LoVo (cell line): ENCODE measurements at places on chromosomes 1 and 21.

DNA sequence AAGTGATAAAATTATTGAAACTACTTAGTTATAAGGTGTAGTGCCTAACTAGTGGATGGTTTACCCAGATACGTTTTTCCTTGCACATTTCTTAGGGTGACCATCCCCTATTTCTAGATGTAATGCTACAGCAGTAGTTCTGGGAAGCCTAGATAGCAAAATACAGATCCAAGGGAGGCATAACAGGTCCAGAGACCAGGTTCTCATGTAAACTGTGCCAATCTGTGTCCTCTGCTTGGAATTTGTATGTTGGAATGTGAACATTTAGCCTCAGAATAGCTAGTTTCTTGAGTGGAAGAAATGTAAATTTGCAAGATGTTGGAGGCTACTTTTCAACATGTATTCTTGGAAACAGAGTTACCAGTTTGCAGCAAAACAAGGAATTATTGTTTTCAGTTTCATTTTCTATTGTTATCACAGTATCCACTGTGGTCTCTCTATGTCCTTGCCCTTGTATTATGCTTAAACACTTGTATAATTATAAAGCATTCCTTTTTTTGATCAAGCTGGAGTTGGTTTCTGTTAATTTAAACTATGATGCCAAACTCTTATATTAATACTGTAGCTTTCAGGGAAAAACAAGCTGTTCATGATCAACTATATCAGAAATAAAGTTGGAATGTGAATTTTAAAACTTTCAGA, 102.0 kb upstream of the BRINP3 start:
- no peak for DNase-seq

DNA sequence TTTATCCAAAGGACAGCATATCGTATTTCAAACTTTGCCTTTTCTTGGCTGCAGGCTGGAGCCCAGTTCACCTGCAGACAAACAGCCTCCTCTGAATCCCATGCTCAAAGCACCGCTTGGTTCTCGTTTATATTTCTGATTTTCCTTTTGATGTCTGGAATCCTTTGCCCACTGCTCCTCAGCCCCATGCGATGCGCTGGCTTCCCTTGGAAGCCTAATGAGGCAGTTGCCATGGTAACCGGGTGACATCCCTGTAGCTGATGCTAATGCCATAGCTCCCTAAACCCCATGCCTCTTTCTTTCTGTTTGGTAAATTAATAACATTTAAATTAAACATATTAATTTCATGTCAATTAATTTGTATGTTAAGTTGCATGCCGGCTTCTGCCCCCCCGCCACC, 327.1 kb downstream of the PRDM2 start:
- no peak for DNase-seq

GRCh38 chr1:222905151-222905550, 90.3 kb downstream of the DISP1 start:
- no peak for DNase-seq

DNA sequence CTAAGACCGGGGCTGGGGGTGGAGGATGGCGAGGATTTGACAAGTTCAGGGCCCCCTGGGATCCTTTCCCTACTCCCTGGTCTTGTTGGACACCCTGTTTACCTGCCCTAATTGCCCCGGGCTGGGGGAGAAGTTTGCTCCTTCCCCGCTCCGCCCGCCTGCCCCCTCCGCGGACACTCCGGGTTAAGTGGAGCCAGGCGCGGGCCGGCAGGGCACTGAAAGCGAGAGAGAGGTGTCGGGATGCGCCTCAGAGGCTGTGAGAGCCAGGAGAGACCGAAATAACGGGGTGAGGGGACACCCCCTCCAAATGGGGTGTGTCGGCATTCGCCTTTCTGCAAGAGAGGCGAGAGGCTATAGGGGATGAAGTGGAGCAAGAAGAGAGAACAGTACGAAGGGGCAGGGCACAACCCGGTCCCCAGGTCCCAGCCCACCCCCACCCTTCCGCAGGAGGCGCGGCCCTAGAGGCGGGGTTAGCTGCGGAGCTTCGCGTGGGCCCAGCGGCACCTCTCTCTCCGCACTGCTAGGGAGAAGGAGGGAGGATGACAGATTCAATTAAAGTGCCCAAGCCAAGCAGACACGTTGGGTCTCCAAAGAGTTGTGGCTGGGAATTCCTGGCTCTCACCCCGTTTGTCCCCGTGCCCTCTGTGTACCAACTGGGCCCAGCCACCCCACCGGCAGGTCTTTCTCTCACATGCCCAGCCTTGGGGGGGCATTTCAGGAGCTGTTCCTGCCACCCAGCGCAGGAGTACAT, 3.8 kb downstream of the EFNA3 start:
- peak; percentile 45 for DNase-seq

DNA sequence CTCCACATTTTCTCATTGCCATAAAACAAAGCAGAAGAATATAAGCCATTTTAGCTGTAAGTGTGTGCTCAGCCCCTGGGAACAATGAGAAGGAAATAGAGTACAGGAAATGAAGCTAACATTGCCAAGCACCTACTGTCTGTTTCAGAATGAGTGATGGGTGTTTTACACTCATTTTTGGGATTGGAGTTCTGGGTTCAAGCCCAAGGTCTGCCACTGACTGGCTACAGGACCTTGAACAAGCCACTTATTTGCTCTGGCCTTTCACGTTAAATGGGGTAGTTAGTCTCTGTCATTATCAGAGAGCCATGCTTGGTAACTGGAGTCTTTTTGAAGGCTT, 80.7 kb upstream of the KAZN start:
- no peak for DNase-seq

DNA sequence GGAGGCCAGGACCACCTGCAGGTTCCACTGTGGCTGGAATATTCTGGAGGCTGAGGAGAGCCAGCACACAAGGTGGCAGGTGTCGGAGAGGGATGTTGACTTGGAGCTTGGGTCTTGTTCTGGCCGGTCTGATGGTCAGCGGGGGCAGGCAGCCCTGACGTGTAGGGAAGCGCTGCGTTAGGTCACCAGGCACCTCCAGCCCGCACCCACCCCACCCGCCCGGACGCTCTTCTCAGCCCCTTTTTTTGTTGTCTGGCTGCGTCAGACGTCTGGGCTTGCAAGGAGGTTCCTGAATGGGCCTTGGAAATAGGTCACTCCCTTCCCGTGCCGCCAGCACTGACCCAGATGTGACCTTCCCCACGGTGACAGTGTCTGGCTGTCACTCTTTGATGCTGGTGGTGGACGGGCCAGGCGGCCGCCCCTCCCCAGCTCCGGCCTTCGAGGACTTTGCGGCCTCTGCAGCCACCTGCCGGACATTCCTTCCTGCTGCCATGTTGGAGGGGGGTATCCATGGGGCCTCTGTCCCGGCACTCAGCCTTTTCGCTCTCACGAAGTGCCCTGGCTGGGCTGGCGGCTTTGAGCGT, 30.1 kb downstream of the SPSB1 start:
- no peak for DNase-seq

GRCh38 chr1:236021424-236022135, 43.3 kb downstream of the NID1 start:
- no peak for DNase-seq

DNA sequence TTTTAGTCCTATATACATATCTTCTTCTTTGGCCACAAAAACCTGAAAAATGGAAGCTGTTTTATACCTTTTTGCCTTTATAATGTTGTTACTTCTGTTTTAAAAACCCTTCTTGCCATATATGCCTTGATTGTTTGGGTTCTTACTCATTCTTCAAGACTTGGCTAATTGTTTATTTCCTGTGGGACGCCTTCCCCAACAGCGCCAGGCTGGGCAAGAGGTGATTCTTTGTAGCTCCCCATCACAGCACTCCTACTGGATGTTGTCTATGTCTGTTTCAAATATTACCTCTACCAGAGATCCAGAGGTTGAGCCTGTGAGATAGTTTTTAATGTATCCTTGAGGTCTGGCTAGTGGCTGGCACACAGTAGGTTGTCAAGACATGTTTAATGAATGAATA, 73.2 kb upstream of the CYP2J2 start:
- DNase-seq, result no peak

- no peak for DNase-seq
Measured at GRCh38 chr1:17525996-17526686, 13.4 kb upstream of the ARHGEF10L start.

- no peak for DNase-seq
Measured at GRCh38 chr1:226107471-226108460, 45.2 kb downstream of the H3-3A start.

GRCh38 chr1:156816561-156817328, at the start of gene SH2D2A:
Gene SH2D2A (minus strand): TSS chr1:156816848. CDS start chr1:156816708, 140 bp downstream.
- DNase-seq, result no peak

- no peak for DNase-seq
Measured at GRCh38 chr1:8340448-8340847, 22.5 kb downstream of the SLC45A1 start.

DNA sequence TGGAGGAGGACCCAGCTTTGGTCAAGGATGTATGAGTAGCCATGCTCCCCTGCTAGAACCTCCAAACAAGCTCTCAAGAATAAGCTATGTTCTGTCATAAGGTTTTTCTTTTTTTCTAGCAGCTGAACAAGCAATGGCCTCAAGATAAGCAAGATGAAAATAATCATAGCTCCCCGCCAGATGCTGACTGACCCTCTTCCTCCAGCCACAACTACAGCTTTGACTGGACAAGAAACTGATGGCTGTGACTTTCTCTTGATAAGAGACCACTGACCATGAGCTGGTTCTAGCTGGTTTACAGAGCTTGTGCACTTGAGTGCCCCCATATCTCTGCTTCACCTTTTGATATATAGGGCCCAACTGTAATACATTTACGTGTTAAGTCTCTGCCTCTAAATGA, 38.2 kb upstream of the PARP1 start:
- no peak for DNase-seq
